ENCODE measurements at places on chromosomes 4 and X.

DNA sequence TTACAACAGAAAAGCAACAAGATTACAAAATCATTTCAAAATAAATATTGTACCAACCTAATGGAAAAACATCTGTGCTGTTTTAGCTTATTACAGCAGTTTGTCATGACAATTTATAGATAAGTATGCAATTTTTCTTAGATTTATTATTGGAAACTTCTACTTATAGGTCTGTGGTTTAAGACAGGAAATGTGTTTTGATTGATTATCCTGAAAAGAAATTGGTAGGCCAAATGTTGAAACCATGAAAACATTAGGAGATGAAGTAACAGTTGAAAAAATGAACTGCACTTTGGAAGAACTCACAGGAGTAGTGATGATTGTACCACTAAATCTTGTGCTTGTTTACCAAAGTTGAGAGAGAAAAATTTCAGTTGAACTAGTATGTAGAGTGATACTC is 162.2 kb upstream of the GIMD1 start:
- no peak for DNase-seq

GRCh38 chr4:115865736-115866135 is 752.3 kb upstream of the NDST4 start:
- DNase-seq = no peak

DNA sequence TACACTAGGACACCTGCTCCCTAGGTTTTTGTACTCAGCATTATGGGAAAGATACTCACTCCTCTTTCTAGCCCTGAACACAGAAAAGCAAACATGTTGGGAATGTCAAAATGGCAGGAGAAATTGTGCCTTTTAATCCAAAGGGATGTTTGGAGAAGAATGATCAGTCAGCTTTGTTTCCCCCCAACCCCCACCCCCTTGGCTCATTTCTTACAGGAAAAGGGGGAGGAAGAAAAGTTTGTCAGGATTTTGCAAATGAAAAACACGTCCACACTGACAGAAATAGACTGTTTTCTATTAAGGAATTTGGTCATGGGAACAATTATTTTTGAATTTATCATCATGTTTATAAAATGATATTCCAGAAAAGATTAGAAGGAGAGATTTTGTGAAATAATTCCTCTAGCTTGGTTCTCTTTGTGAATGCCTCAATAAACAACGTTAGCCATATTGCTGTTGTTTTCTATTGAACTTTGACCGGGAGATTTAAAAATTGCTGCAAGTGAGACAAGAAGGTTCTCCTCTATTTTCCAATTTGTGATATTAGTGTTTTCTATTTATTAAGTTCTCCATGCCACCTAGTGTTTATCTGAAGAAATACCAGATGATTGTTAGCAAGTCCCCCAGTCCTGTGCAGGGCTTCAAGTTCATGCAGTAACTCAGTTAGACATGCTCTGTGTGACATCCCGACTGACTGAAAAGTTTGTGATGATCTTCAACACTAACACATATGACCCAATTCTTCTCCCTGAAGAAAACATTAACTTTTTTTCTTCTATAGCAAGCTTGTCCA is 31.3 kb upstream of the TFDP3 start:
- DNase-seq = peak; percentile 11

- DNase-seq = peak; percentile 34
Observed at GRCh38 chrX:55187281-55187680, 32.9 kb upstream of the PAGE5 start.

DNA sequence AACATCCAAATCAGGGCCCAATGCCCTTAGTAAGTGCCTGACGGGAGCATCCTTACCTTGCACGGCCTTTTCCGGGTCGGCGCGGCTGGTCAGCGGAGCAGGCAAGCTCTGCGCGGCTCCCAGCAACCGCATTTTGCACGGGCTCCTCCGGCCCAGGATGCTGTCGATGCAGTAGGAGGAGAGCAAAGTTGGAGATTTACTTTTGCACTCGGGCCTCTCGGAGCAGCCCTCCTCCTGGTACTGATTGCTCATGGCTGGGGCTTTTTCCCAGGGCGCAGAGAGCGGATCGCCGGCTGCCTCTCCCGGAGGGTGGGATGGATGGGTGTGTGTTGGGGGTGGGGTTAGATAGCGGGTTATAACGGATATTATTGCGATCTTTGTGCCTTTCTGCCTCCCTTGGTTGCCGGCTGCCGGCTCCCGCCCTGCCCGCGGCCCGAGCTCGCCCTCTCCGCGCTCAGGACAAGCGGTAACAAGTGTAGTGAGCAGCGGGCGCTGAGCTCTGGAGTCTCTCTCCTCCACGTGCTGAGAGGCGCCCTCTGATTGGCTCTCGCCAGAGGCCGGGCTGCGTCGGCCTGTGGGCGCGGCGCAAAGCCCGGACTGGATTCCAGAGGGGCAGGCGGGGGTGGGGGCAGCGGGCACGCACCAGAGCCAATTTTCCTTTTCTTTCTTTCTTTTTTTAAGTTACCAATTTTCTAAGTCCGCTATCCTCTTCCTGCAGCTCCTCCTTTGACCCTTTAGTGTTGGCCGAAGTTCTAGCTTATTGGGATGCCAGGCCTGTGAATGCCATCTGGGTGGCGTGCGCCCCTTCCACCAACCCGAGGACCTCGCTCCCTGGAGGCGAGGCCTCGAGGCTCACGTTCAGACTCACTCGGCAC is at the start of gene ARX:
TSS of gene ARX (minus strand) at position 480 of the 875 bp plus-strand sequence. CDS start at position 252, 228 bp downstream.
- DNase-seq = no peak

DNA sequence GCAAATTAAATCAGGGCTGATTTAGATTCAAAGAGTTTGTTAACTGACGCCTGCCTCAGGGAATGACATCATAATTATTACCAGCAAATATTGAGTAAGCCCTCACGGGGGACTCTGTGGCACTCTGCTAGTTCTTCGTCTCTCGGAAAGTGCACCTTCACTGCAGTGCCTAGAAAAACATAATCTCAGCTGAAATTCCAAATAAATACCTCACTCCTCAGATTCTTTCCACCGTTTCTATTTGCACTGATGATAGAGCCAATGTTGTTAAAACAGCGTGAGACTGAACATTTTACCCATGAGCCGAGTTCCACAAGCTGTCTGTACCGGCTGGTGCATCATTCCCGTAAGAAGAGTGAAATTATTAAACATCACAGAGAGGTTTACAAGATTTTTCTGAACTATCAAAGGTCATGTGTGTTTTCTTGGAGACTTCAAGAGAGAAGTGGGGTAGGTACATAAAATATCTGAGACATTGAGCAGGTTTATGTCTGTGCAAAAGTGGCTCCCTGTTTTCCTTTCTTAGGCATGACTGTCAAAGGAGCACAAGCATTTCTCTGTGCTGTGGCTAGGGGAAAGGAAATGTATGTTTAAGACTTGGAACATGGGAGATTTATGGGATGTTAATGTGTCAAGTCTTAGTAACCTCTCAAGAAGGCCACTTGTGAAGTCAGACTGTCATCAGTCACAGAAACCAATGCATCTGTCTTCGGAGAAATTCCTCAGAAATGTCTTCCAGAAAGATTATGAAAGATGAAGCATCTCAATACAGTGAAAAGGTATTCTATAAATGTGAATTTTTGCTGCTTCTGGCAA is 119.6 kb downstream of the CBLL2 start:
- no peak for DNase-seq

DNA sequence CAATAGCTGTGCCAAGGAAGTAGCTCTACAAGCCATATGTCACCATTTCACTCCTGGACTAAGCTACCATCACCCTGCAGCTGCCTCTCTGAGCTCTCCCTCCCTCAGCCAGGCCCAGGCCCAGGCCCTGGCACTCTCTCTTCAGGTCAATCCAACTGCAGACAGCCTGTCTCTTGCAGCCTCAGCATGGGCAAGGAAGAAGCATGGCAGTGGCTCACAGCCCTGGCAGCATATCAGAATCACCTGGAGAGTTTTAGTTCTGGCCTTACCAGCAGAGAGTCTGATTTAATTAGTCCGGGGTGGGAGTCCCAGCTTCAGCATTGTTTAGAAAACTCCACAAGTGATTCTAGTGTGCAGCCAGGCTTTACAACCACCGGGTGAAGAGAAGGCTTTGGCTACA is 31.5 kb downstream of the NALF2 start:
- no peak for DNase-seq

GRCh38 chrX:48025561-48025960 is 18.8 kb downstream of the SPACA5 start:
- peak; percentile 76 for DNase-seq

DNA sequence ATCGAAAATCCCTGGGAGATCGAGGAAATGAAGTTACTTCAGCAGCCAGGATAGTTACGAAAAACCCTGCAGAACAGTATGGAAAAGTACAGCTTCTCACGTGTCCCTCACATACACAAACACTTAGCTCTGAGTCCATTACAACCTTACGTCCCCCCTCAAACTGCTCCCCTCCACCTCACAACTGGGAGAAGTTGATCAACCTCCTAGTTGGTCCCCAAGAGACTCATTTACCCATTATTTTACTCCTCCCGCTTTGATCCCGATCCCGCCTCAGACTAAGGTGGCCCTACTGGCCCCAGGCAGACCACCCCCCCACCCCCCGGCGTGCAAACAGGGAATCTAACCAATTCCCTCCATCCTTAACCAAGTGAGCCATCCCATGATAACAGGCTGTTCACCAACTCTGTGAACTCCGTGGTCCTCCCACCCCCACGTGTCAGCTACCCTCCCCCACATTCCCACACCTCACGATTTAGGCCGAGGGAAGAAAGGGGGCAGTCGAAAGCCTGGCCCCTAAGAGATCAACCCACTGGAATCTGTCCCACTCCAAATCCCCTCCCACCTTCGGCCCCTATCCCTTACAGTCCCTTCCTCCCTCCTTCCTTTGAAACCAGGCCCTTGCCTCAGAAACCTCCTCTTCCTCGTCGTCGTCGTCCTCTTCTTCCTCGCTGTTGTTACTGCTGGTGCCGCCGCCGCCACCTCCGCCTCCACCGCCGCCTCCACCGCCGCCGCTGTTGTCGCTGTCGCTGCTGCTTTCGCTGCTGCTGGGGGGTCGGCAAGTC is 755 bp downstream of the ANKRD17 start:
- peak; percentile 45 for DNase-seq
